ENCODE measurements at places on chromosomes 3 and 15. TPM values are rescaled to one million over a fixed set of nuclear protein-coding genes. Genes with fewer than 3 reads are reported as not detected.

DNA sequence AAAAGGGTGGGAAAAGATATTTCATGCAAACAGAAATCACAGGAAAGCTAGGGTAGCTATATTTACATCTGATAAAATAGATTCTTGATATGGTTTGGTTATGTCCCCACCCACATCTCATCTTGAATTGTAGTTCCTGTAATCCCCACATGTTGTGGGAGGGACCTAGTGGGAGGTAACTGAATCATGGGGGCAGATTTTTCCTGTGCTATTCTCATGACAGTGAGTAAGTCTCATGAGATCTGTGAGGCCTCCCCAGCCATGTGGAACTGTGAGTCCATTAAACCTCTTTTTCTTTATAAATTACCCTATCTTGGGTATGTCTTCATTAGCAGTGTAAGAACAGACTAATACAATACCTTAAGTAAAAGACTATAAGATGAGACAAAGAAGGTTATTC, 558.1 kb downstream of the RSL24D1 start:
- DNase-seq = no peak
- H3K4me3 ChIP-seq = no peak overlapping the region
- H3K27me3 ChIP-seq = no peaks in the 10 kb centered on the region
- H3K27ac ChIP-seq = no peak overlapping the region
- H3K36me3 ChIP-seq = no peaks in the 10 kb centered on the region

- DNase-seq = no peak
- H3K27me3 ChIP-seq = no peaks in the 10 kb centered on the region
- no peaks in the 10 kb centered on the region for H3K4me1 ChIP-seq
- no peak overlapping the region for H3K4me3 ChIP-seq
- H3K36me3 ChIP-seq = no peaks in the 10 kb centered on the region
These were observed 57.1 kb downstream of the SLC7A14 start for GRCh38 chr3:170528726-170529125.

GRCh38 chr15:45919806-45920205, 285.0 kb downstream of the SQOR start:
- no peaks in the 10 kb centered on the region for H3K27me3 ChIP-seq
- no peaks in the 10 kb centered on the region for H3K36me3 ChIP-seq
- H3K4me1 ChIP-seq = no peaks in the 10 kb centered on the region
- no peak for DNase-seq
- H3K27ac ChIP-seq = no peak overlapping the region
- H3K4me3 ChIP-seq = no peak overlapping the region

GRCh38 chr3:182469086-182469485, 324.2 kb upstream of the ATP11B start:
- H3K36me3 ChIP-seq = no peaks in the 10 kb centered on the region
- H3K27ac ChIP-seq = no peak overlapping the region
- H3K4me3 ChIP-seq = no peak overlapping the region
- H3K27me3 ChIP-seq = no peaks in the 10 kb centered on the region

- no peaks in the 10 kb centered on the region for H3K27me3 ChIP-seq
- no peak overlapping the region for H3K4me3 ChIP-seq
- H3K27ac ChIP-seq = no peak overlapping the region
These were observed 1.7 kb upstream of the CX3CR1 start for GRCh38 chr3:39281533-39281932.

- H3K36me3 ChIP-seq = no peaks in the 10 kb centered on the region
- H3K27ac ChIP-seq = no peak overlapping the region
- no peaks in the 10 kb centered on the region for H3K4me1 ChIP-seq
- no peaks in the 10 kb centered on the region for H3K27me3 ChIP-seq
- DNase-seq = no peak
These were observed 32.9 kb downstream of the IGDCC3 start for GRCh38 chr15:65344914-65345275.

DNA sequence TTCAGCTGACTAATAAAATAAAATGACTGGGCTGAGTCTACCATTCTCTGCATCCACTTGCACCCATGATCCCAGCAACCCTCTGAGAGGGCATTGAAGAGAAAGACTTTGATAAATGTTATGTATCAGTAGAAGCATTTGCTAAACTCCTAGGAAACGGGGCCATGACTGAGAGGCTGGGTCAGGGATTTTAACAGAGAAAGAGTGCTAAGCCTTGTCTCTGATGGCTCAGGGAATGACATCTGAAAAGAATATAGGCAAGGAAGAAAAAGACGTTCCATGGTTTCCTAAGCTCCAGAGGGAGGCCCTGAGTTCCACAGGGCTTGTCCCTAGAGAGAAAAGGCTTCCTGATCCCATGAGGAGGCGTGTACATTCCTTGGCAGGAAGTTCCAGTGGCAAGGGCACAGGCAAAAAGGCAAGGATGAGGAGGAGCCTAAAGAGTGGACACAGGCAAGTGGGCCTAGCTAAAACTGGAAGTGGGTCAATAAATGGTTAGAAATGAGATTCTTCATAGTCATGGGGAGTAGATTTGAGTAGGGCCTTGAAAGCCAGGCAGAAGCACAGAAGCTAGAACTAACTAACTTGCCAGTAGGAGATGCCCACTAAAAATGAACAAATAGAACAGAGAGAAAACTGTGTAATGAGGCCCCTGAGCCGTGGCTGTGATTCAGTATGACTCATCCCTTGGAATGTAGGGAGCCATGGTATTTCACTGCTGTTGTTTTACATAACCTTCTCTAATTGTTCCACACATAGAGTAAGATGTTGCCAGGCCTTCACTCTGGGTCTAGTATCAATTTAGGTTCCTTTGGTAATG, 44.9 kb upstream of the MANF start:
- H3K4me1 ChIP-seq = no peaks in the 10 kb centered on the region
- no peaks in the 10 kb centered on the region for H3K36me3 ChIP-seq
- DNase-seq = no peak
- H3K27ac ChIP-seq = no peak overlapping the region
- H3K27me3 ChIP-seq = no peaks in the 10 kb centered on the region

GRCh38 chr15:99315636-99316035, 64.4 kb downstream of the LRRC28 start:
- no peaks in the 10 kb centered on the region for H3K36me3 ChIP-seq
- no peak overlapping the region for H3K4me3 ChIP-seq
- no peaks in the 10 kb centered on the region for H3K27me3 ChIP-seq

DNA sequence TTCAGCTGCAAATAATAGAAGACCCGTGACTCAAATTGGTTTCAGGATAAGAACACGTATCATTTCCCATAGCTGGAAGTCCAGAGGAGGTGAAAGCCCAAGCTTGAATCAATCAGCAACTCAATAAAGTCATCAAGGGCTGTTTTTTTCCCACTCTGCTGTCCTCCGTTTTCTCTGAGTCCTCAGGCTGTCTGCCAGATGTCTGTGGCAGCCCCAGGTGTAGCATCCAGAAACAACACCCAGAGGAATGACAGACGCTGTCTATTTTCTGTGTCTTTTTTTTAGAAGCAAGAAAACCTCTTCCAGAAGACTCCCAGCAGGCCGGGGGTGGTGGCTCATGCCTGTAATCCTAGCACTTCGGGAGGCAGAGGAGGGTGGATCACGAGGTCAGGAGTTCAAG, 204.4 kb downstream of the FAM43A start:
- no peaks in the 10 kb centered on the region for H3K27me3 ChIP-seq
- no peaks in the 10 kb centered on the region for H3K36me3 ChIP-seq
- no peak overlapping the region for H3K27ac ChIP-seq
- H3K4me1 ChIP-seq = no peaks in the 10 kb centered on the region
- H3K4me3 ChIP-seq = no peak overlapping the region

DNA sequence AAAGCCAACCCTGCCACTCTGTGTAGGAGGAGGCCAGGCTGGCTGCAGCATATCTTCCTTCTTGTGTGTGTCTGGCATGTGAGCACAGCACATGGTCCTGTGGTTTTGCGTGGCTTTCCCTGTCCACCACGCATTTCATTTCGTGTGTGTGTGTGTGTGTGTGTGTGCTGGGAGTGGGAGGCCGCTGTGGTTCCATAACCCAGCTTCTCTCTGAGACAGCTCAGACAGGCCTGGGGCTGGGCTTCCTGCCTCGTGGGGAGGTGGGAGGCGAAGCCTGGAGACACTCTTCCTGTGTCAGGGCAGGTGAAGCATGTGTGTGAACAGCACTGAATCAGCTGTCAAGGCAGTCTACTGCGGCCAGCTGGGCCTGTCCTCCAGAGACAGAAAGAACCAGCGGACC, 16.0 kb upstream of the MRPS22 start:
- H3K4me1 ChIP-seq = no peaks in the 10 kb centered on the region
- H3K36me3 ChIP-seq = no peaks in the 10 kb centered on the region
- peaks cover 9% of the 10 kb centered on the region for H3K27me3 ChIP-seq
- no peak for DNase-seq
- no peak overlapping the region for H3K27ac ChIP-seq

GRCh38 chr15:62612771-62613170, 429.8 kb upstream of the TPM1 start:
- no peak overlapping the region for H3K27ac ChIP-seq
- no peaks in the 10 kb centered on the region for H3K27me3 ChIP-seq
- no peak overlapping the region for H3K4me3 ChIP-seq
- H3K4me1 ChIP-seq = no peaks in the 10 kb centered on the region
- DNase-seq = no peak
- no peaks in the 10 kb centered on the region for H3K36me3 ChIP-seq

GRCh38 chr3:48656061-48656840, 6.4 kb downstream of the CELSR3 start:
- peaks cover 1% of the 10 kb centered on the region for H3K4me1 ChIP-seq
- H3K27me3 ChIP-seq = peaks cover 7% of the 10 kb centered on the region
- H3K36me3 ChIP-seq = no peaks in the 10 kb centered on the region

DNA sequence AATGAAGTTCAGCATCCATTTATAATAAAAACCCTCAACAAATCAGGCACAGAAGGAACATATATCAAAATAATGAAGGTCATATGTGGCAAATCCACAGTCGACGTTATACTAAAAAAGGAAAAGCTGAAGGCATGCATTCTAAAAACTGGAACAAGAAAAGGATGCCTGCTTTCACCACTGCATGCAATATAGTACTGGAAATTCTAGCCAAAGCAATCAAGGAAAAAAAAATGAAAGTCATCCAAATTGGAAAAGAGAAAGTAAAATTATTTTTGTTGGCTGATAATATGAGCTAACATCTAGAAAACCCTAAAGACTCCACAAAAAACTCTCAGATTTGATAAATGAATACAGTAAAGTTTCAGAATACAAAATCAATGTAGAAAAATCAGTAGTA, 1123.2 kb downstream of the TBL1XR1 start:
- no peaks in the 10 kb centered on the region for H3K4me1 ChIP-seq
- no peaks in the 10 kb centered on the region for H3K36me3 ChIP-seq
- H3K27ac ChIP-seq = no peak overlapping the region
- no peak overlapping the region for H3K4me3 ChIP-seq
- no peak for DNase-seq
- no peaks in the 10 kb centered on the region for H3K27me3 ChIP-seq

DNA sequence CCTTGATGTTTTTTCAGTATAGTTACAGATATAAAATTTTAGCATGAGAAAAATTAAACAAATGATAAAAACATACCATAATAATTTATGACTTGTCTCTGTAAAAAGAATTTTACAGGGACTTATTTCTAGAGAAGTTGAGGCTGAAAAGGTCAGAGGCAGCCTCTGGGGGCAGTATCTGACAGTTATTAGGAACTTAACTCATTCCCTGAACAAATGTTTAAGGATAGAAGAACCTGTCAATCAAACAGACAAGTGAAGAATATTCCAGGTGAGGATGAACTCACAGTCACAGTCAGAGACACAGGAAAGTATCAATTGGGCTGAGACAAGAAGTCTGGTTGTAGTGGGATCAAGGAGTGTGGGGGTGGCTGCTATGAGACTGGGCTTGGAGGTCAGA, 7.3 kb downstream of the MYLK start:
- no peak for DNase-seq
- H3K4me1 ChIP-seq = no peaks in the 10 kb centered on the region
- H3K36me3 ChIP-seq = no peaks in the 10 kb centered on the region
- H3K27ac ChIP-seq = no peak overlapping the region
- H3K27me3 ChIP-seq = no peaks in the 10 kb centered on the region
- H3K4me3 ChIP-seq = no peak overlapping the region

GRCh38 chr3:108381529-108382140, 85.3 kb downstream of the HHLA2 start:
- H3K36me3 ChIP-seq = no peaks in the 10 kb centered on the region
- no peaks in the 10 kb centered on the region for H3K27me3 ChIP-seq
- no peak overlapping the region for H3K4me3 ChIP-seq
- no peak for DNase-seq

DNA sequence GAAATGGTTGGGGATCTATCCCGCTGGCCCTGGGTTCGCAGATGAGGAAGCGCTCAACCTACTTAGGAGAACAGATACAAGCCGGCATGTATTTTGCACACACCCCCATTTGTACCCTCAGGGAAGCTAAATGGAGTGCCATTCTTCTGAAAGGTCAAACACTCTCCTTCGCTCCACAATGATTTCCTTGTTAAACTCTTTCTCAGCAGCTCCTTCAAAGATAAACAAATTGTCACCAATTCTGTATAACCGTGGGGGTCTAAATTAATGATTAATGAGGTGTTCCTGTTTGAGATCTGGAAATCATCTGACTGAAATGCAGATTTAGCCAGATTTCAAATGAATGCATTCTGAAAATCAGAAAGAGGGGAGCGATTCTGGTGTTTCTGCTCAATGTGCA, 124.0 kb downstream of the MEGF11 start:
- H3K4me1 ChIP-seq = no peaks in the 10 kb centered on the region
- H3K36me3 ChIP-seq = no peaks in the 10 kb centered on the region
- DNase-seq = no peak
- no peaks in the 10 kb centered on the region for H3K27me3 ChIP-seq

DNA sequence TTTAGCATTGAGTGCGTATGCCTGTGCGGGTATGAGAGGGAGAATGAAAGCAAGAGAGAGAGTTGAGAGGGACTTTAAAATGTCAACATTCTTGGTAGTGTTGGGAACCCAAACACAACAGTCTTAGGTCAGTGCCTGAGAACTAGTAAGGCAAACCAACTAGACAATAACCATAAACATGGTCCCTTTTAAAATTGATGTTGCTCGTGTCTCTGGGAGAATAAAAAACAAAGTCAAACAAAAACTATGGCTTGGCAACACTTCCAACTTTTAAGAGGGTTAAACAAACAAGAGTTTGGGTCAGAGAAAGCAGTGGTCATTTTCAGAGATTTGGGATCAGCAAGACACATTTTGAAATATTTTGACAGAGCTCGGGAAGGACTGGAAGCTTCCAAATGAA, 146.7 kb upstream of the THBS1 start:
- no peak for DNase-seq
- no peaks in the 10 kb centered on the region for H3K4me1 ChIP-seq
- H3K36me3 ChIP-seq = no peaks in the 10 kb centered on the region
- no peak overlapping the region for H3K27ac ChIP-seq
- no peaks in the 10 kb centered on the region for H3K27me3 ChIP-seq
- H3K4me3 ChIP-seq = no peak overlapping the region

RLBP1 gene
- not detected for total RNA-seq

ADAMTS9 gene
- 4.4 TPM for total RNA-seq

GHSR gene
- total RNA-seq = not detected

OXSR1 gene
- total RNA-seq = 32.0 TPM

PDIA5 gene
- 40.1 TPM for total RNA-seq

SPATA12 gene
- total RNA-seq = 0.27 TPM

SLC22A13 gene
- 0.27 TPM for total RNA-seq

IGSF11 gene
- 0.22 TPM for total RNA-seq

TMEM62 gene
- 34.2 TPM for total RNA-seq

DNAH12 gene
- 0.05 TPM for total RNA-seq

LIPH gene
- 58.3 TPM for total RNA-seq
